KBM-7 (cell line): ENCODE measurements at places on chromosomes 4 and X.
A peak's percentile ranks its signal among the peaks of the same experiment; 100 is the strongest.

GRCh38 chr4:153156263-153156662, 48.0 kb upstream of the TRIM2 start:
- peak; percentile 93 for DNase-seq

GRCh38 chrX:24553011-24553410, 87.9 kb downstream of the PDK3 start:
- DNase-seq: no peak

DNA sequence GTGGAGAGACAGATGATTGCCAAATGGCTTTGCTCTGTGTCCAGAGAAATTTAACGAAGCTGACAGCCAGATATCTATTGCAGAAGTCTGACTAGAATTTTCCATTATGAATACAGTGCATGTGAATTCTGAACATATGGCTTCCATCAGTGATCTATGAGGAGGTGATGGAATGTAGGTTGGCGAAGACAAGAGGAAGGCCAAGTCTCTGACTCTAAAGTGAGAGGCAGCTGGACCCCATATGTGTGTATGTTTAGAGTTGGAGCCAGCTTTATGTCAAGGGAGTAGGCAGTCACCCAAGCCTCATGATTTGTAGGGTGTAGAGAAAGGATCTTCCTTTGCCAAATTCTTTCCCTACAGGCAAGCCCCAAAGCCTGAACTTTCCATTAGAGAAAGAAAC, 76.2 kb upstream of the TEX13D start:
- no peak for DNase-seq

DNA sequence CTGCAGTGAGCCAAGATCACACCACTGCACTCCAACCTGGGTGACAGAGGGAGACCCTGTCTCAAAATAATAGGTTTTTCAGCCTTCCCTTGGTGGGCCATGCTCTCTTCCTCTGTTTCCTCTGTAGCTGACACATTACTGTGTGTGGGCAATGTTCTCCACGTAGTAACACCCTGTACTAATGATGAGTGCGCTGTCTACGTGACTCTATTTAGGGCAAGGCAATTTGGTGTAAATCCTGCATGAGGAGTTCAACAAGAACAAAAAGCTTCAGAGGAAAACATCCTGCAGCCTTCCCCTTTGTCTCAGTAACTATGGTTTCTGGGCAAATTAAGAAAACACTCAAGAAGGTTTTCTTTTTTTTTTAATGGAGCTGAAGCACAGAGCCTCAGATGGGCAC, 24.4 kb upstream of the JAKMIP1 start:
- DNase-seq: no peak

- no peak for DNase-seq
Measured at GRCh38 chr4:181821039-181822004, 421.9 kb upstream of the TENM3 start.

GRCh38 chr4:18075823-18076433, 54.4 kb upstream of the LCORL start:
- DNase-seq: peak; percentile 82

DNA sequence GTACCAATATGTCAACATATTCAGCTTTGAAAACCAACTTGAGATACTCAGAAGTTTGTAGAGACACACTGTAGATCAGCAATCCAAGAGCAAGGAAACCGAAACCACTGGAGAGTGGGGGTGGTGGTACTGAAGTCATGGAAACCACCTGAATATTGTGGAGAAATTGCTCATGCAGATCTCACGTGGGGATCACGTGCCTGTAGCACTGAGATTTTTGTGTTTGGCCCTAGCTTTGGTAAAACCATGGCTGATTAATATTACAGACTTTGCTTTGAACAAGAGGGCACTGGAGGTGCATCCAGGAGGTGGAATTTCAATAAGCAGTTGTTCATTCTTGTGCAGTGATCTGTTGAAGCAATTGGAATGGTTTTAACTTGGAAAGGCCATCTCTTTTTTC, 47.2 kb downstream of the GBA3 start:
- DNase-seq: no peak

GRCh38 chr4:1910643-1911042, 39.5 kb downstream of the NSD2 start:
- DNase-seq: peak; percentile 58

- no peak for DNase-seq
Measured at GRCh38 chr4:48947731-48948130, 38.3 kb upstream of the CWH43 start.

DNA sequence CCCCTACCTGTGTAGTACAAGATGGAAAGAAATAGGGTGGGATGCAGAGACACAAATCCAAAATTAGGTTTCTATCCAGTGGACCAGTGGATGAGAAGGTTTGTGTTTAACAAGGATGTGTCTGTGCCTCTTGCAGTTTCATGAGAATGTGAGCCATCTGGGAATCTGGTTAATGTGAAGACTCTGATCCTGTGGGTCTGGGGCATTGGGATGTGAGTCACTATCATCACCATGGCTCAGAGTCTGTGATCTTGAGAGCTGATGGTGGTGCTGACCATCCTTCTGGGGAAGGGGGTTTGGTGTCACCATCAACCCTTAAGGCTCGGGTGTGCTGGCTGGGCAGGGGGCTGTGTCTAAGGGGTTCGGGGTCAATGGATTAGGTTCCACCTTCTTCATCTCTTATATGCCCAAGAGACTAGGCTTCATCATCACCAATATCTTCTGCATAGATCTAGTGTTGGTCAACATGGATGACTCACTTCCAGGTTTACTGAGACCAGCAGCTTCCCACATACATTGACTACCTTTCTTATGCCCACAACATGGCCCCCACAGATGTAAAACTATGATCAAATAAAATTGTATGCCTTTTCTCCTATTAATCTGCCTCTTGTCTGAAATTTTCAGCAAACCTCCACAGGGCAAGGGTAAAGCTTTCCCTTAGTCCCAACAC, 65.7 kb upstream of the MID1 start:
- DNase-seq: no peak

- no peak for DNase-seq
Measured at GRCh38 chr4:137422666-137423065, 109.6 kb downstream of the PCDH18 start.

- DNase-seq: no peak
Measured at GRCh38 chr4:147581606-147582350, 35.4 kb upstream of the TMEM184C start.

GRCh38 chr4:6050551-6050950, 32.3 kb upstream of the C4orf50 start:
- no peak for DNase-seq

GRCh38 chrX:108439426-108439942, at the start of gene COL4A5:
TSS of gene COL4A5 (plus strand) at chrX:108439838. CDS start at chrX:108440126, 288 bp downstream.
- DNase-seq: no peak
